ENCODE measurements at places on chromosomes 12 and 14.

- DNase-seq: no peak
Measured at GRCh38 chr12:39173726-39174125, 268.3 kb upstream of the CPNE8 start.

DNA sequence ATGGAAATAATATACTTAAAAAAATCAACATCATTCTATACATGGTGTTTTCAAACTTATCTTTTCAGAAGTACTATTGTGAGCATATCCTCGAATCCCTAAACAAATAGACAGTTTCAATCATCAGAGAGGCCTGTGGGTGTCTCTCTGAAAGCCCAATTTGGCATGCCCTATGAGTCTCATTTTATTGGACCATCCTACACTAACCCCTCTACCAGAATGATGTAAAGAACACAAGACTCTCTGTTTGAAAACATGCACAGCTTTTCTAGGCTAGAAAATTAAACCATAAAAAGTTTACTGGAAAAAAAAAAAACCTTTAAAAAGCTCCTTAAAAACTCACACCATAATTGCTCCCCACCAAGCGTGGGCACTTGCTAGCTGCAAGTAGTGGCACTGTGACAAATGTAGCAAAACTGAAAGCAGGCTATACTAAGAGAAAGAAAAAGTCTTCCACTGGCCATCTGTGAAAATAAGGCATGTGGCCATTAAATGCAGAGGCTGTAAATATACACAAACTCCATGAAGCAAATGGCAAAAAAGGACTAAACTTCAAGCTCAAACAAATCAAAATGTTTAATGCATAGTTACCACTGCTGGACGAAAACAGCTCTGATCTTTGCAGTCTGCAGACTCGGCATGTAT, 394.2 kb downstream of the SOX5 start:
- DNase-seq: no peak

- no peak for DNase-seq
Measured at GRCh38 chr12:76520348-76520747, 39.2 kb downstream of the OSBPL8 start.

DNA sequence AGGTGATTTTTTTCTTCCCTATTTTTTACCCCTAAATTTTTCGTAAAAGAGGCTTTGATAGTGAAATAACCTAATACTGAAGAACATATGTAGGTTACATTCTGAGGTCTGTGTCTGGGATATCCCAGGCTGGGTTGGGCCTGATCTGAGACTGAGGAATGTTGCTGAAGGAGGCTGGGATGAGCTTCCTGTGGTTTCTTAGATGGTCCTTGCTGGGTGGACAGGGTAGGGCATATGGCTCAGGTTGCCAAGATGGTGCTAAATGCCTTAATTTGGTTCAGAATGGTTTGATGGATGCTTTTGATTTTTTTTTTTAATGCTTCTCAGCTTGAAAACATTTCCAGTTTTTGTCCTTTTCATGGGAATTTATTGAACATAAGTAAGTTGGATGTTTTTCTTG, 124.6 kb upstream of the PMCH start:
- no peak for DNase-seq

GRCh38 chr14:102825307-102826095, 48.3 kb downstream of the TRAF3 start:
- no peak for DNase-seq

DNA sequence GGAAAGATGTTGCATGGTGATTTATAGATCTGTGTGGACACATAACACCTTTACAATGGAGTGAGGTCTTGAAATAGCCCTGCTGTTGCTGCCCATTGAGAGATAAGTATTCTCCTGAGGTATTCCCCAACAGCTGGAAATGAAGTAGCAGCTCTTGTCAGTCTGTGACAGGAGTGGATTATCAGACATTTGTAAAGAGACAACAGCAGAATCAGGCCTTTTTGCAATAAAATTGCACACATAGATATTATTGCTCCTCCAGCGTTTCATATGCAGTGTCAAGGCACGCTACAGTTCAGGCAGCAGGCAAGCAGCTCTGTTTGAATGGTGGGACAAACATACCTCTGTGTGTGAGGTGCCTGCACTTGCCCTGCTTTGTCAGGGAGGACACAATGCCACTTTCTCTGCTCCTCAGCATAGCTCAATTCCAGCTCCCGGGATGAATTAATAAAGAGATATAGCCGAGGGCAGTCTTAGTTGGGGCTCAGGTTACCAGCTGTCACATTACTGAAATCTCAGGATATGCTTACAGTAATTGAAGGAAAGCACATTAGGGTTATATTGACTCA, 49.4 kb downstream of the BICD1 start:
- DNase-seq: no peak
